Activated naive CD4-positive, alpha-beta T cell treated with anti-CD3 and anti-CD28 coated beads for 36 hours (primary cell): ENCODE measurements at places on chromosomes 2 and 18. TPM values are rescaled to one million over a fixed set of nuclear protein-coding genes. Genes with fewer than 3 reads are reported as not detected.

- peaks cover 74% of the 10 kb centered on the region for H3K4me1 ChIP-seq
- DNase-seq = no peak
- no peaks in the 10 kb centered on the region for H3K27me3 ChIP-seq
- H3K27ac ChIP-seq = no peak overlapping the region
- peaks cover 16% of the 10 kb centered on the region for H3K36me3 ChIP-seq
Observed at GRCh38 chr2:179999000-179999399, 8.1 kb downstream of the CWC22 start.

DNA sequence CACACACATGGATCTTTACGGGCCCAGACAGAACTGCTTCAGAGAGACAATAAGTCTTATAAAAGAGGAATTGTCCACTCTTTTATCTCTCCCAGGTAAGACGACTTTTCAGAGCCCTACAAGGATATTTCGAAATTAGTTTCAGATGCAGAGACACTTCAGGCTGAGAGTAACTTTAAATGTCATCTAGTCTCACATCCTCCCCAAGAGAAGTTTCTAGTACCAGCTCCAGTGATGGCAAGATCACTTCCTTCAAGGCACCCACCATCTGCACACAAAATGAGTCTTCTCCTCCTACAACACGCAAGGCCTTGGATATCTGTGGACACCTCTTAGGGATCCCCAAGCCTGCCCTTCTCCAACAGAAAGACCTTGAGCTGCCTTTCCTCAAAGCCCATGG lies 39.0 kb upstream of the KLHL29 start:
- no peaks in the 10 kb centered on the region for H3K36me3 ChIP-seq

GRCh38 chr2:64914735-64915509 lies 74.3 kb upstream of the SLC1A4 start:
- no peaks in the 10 kb centered on the region for H3K27me3 ChIP-seq
- no peak for DNase-seq
- H3K36me3 ChIP-seq = no peaks in the 10 kb centered on the region
- H3K4me1 ChIP-seq = peaks cover 14% of the 10 kb centered on the region
- no peak overlapping the region for H3K4me3 ChIP-seq

- no peaks in the 10 kb centered on the region for H3K4me1 ChIP-seq
- H3K27ac ChIP-seq = no peak overlapping the region
- no peak overlapping the region for H3K4me3 ChIP-seq
Observed at GRCh38 chr2:215460682-215461382, 25.0 kb upstream of the FN1 start.

GRCh38 chr18:45290364-45290763 lies 324.9 kb upstream of the SLC14A2 start:
- DNase-seq = no peak
- H3K4me1 ChIP-seq = no peaks in the 10 kb centered on the region
- H3K27me3 ChIP-seq = peaks cover 2% of the 10 kb centered on the region
- H3K27ac ChIP-seq = no peak overlapping the region
- no peak overlapping the region for H3K4me3 ChIP-seq
- H3K36me3 ChIP-seq = no peaks in the 10 kb centered on the region

GRCh38 chr2:101806123-101806522 lies 108.6 kb downstream of the MAP4K4 start:
- peaks cover 13% of the 10 kb centered on the region for H3K36me3 ChIP-seq
- peak overlapping the region; percentile 59 for H3K27ac ChIP-seq
- no peaks in the 10 kb centered on the region for H3K27me3 ChIP-seq
- peak; percentile 69 for DNase-seq
- H3K4me1 ChIP-seq = peaks cover 78% of the 10 kb centered on the region

DNA sequence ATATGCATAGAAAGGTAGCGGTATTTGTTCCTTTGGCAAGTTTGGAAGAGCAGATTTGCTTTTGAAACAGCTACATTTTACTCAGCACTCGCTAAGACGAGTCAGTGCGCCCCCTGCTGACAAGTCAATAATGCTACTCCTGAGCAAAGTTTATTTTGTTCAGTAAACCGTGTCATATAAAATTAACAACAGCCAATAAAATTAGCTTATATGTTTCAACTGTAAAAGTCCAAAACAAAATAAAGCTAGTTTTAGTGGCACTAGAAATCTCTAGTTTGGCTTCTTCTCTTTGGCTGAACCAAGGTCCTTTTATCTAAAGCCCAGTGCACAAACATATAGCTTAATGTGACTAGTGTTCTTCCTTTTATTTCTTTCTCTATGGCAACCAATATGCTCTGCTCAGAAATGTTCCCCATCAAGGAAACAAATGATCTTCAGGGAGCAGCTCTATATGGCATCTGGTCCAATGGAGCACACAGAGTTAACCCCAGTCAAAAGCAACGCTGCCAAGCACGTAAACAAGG lies 4.2 kb upstream of the POU3F3 start:
- H3K27me3 ChIP-seq = peaks cover 90% of the 10 kb centered on the region
- peaks cover 3% of the 10 kb centered on the region for H3K36me3 ChIP-seq
- peaks cover 33% of the 10 kb centered on the region for H3K4me1 ChIP-seq

DNA sequence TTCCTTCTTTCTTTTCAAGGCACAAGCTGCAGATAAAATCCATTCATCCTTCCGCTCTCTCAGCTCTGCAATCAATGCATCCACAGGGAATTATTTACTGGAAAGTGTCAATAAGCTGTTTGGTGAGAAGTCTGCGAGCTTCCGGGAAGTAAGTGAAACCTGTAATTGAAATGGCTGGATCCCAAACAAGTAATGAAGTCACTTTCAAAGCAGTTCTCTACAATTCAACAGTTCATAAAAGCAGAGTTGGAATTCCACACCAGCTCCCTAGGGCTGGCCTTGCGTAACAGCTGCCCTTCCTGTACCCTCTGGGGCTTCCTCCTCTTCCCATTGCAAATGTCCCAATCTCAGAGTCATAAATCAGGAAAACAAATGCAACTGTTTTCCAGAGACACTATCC lies 9.6 kb downstream of the SERPINB2 start:
- H3K4me3 ChIP-seq = no peak overlapping the region
- H3K36me3 ChIP-seq = no peaks in the 10 kb centered on the region
- no peak for DNase-seq
- H3K27me3 ChIP-seq = peaks cover 11% of the 10 kb centered on the region

GRCh38 chr2:53475766-53476165 lies 291.8 kb upstream of the CHAC2 start:
- H3K36me3 ChIP-seq = no peaks in the 10 kb centered on the region
- peaks cover 9% of the 10 kb centered on the region for H3K27me3 ChIP-seq
- no peak for DNase-seq
- no peaks in the 10 kb centered on the region for H3K4me1 ChIP-seq
- no peak overlapping the region for H3K4me3 ChIP-seq

- H3K27ac ChIP-seq = no peak overlapping the region
- no peak overlapping the region for H3K4me3 ChIP-seq
- H3K4me1 ChIP-seq = peaks cover 13% of the 10 kb centered on the region
- peaks cover 29% of the 10 kb centered on the region for H3K36me3 ChIP-seq
Observed at GRCh38 chr18:45916302-45916701, 50.8 kb downstream of the EPG5 start.

DNA sequence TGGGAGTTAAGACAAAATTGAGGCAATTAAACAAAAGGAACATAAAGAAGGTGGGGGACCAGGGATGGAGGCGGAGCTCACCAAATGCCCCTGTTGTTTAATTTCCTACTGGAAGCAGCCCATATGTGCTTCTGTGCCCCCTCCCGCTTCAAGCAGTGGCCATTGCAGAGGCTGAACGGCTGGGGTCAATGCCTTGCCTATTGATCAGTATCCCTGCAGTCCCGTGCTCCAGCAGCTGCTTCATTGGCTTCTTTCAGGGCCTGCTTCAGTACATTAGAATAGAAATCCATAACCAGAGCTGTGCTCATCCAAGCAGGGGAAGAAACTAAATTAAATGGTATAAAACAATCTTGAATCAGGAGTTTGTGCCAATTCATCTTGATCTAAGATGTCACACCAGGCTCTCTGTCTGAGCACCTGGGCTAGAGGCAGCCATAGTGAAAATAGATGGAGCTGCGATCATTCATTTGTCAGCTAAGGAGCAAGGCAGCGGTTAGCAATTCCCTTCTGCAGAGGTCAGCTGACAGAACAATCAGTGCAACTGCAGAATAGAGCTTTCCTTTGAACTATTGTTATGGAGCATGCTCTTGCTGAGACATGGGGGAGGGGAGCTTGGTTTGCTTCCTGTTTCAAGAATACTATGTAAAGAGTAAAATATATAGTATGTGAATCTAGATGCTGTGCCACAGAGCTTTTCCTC lies 222.4 kb downstream of the WDR7 start:
- H3K27me3 ChIP-seq = no peaks in the 10 kb centered on the region
- DNase-seq = peak; percentile 40
- no peak overlapping the region for H3K27ac ChIP-seq
- peaks cover 15% of the 10 kb centered on the region for H3K4me1 ChIP-seq
- no peak overlapping the region for H3K4me3 ChIP-seq

- DNase-seq = peak; percentile 14
- H3K4me3 ChIP-seq = no peak overlapping the region
- peaks cover 4% of the 10 kb centered on the region for H3K36me3 ChIP-seq
- H3K27ac ChIP-seq = no peak overlapping the region
- no peaks in the 10 kb centered on the region for H3K4me1 ChIP-seq
Observed at GRCh38 chr2:11417946-11418585, 47.9 kb downstream of the E2F6 start.

DNA sequence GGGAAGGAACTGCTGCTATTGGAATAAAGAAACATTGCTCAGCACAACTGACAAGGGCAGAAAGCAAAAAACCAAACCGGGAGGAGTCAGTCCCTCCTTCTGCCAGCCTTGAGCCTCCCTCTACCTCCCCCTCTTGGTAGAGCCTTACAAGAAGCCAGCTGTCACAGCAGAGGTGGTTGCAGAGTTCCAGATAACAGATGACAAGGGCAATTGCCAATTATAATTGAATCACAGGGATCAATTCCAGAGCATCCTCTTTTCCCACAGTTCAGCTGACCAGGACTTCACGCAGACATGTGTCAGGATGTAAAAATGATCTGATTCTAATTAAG lies 548.2 kb upstream of the LRRTM1 start:
- no peak overlapping the region for H3K27ac ChIP-seq
- no peaks in the 10 kb centered on the region for H3K36me3 ChIP-seq
- no peak for DNase-seq
- H3K4me3 ChIP-seq = no peak overlapping the region

DNA sequence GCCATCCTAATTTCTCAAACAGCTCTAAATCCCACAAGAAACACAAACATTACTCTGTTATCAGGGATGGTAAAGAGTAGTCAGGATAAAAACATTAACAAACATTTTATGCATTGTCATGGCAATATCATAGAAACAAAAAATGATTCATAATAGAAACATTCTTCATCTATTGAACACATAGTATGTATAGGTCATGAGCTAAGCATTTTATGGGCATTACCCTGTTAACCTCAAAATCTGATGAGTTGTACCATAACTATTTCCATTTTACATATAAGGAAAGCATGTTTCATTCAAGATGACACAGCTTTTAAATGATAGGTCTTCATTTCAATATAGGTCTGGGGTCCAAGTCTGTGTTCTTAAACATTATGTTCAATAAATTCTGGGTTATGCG lies 344.9 kb downstream of the RND3 start:
- no peaks in the 10 kb centered on the region for H3K4me1 ChIP-seq
- no peaks in the 10 kb centered on the region for H3K27me3 ChIP-seq
- no peak overlapping the region for H3K27ac ChIP-seq
- no peak overlapping the region for H3K4me3 ChIP-seq

DNA sequence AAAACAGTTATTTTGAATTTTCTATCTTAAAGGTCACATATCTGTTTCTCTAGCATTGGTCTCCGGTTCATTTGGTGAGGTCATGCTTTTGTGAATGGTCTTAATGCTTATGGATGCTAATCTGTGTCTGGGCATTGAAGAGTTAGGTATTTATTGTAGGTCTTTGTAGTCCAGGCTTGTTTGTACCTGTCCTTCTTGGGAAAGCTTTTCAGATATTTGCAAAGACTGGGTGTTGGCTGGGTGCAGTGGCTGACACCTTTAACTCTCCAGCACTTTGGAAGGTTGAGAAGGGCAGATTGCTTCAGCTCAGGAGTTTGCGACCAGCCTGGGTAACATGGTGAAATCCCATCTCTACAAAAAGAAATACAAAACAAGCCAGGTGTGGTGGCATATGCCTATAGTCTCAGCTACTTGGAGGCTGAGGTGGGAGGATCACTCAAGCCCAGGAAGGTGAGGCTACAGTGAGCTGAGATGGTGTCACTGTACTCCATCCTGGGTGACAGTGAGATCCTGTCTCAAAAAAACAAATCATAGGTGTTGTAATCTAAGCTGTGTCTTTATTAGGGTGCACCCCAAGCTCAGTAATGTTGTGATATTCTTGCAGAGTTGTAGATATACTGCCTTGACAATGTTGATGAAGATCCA lies 82.3 kb downstream of the FAM117B start:
- no peaks in the 10 kb centered on the region for H3K27me3 ChIP-seq
- H3K4me1 ChIP-seq = peaks cover 60% of the 10 kb centered on the region
- no peak for DNase-seq
- H3K4me3 ChIP-seq = no peak overlapping the region

DNA sequence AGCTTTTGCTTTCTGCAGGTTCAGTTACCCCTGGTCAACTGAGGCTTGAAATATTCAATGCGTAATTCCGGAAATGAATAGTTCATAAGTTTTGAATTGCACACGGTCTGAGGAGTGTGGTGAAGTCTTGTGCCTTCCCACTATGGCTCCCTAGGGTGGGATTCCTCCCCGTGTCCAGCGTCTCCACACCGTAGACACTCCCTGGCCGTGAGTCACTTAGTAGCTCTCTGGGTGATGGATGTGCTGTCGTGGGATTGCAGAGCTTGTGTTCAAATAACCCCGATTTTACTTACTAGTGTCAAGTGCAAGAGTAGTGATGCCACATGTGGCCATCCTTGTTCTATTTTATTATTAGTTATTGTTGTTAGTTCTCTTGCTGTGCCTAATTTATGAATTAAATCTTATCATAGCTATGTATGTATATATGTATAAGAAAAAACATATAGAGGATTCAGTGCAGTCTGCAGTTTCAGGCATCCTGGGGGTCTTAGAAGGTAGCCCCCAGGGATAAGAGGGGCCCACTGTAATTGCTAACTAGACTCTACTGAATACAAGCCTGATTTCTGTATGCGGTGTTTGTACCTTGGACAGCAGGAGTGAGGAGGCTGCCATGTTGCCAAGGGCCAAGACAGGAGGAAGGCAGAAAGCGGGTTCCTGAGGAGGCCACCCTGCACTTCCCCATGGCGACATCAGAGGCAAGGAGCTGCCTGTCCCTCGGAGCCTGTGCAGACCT lies 47.7 kb upstream of the PDIA6 start:
- H3K4me1 ChIP-seq = peaks cover 12% of the 10 kb centered on the region
- H3K36me3 ChIP-seq = no peaks in the 10 kb centered on the region
- H3K4me3 ChIP-seq = no peak overlapping the region
- no peak overlapping the region for H3K27ac ChIP-seq

GRCh38 chr2:46098621-46099062 lies 198.6 kb upstream of the EPAS1 start:
- no peak overlapping the region for H3K27ac ChIP-seq
- DNase-seq = peak; percentile 12
- H3K4me1 ChIP-seq = no peaks in the 10 kb centered on the region

- no peak overlapping the region for H3K27ac ChIP-seq
- H3K36me3 ChIP-seq = peaks cover 54% of the 10 kb centered on the region
- no peaks in the 10 kb centered on the region for H3K27me3 ChIP-seq
- DNase-seq = no peak
- H3K4me3 ChIP-seq = no peak overlapping the region
Observed at GRCh38 chr2:233503947-233504637, 62.5 kb downstream of the USP40 start.

The TUBB8B gene
- not detected for total RNA-seq

The PRSS56 gene
- not detected for total RNA-seq

The C1GALT1C1L gene
- not detected for total RNA-seq

The WBP1 gene
- total RNA-seq = 40.0 TPM

The RAD51AP2 gene
- not detected for total RNA-seq

The NR4A2 gene
- 32.9 TPM for total RNA-seq

The NYAP2 gene
- not detected for total RNA-seq

The INO80B gene
- total RNA-seq = 26.5 TPM

The ASXL3 gene
- not detected for total RNA-seq

The SLC40A1 gene
- total RNA-seq = 3.8 TPM
